ENCODE measurements at places on chromosomes 11 and 22. TPM values are rescaled to one million over a fixed set of nuclear protein-coding genes. Genes with fewer than 3 reads are reported as not detected.

- no peak overlapping the region for H3K27ac ChIP-seq
- no peaks in the 10 kb centered on the region for H3K36me3 ChIP-seq
- no peaks in the 10 kb centered on the region for H3K27me3 ChIP-seq
- no peak for DNase-seq
- H3K4me1 ChIP-seq = peaks cover 39% of the 10 kb centered on the region
- H3K4me3 ChIP-seq = no peak overlapping the region
These were observed 46.0 kb downstream of the STIM1 start for GRCh38 chr11:3901249-3902025.

GRCh38 chr22:42805998-42806830, 50.9 kb downstream of the ARFGAP3 start:
- peaks cover 31% of the 10 kb centered on the region for H3K36me3 ChIP-seq
- no peaks in the 10 kb centered on the region for H3K27me3 ChIP-seq
- DNase-seq = no peak
- peak overlapping the region; percentile 30 for H3K27ac ChIP-seq

GRCh38 chr11:8335683-8336082, 72.0 kb upstream of the LMO1 start:
- H3K36me3 ChIP-seq = no peaks in the 10 kb centered on the region
- no peaks in the 10 kb centered on the region for H3K4me1 ChIP-seq
- peaks cover 8% of the 10 kb centered on the region for H3K27me3 ChIP-seq
- no peak overlapping the region for H3K4me3 ChIP-seq

SOX6 gene
- 22.7 TPM for total RNA-seq

MUC15 gene
- total RNA-seq = not detected

DNA sequence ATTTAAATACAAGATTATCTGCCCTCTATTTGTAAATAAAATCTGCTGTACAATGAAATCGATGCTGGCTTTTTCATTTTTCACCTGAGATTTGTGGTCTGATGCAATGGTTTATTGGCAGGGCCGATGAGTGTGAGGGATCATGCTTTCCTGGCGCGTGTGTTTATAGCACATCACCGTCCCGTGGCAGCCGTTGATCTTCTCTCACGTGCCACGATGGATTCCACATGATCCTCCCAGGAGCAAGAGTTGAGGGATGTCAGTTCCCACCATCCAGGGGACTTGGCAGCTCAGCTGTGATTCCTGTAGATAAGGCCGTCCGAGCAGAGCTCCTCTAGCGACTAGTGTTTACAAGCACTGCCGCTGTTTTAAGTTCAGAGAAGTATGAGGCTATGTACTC, 213.7 kb downstream of the TBC1D22A start:
- no peaks in the 10 kb centered on the region for H3K36me3 ChIP-seq
- no peak for DNase-seq
- no peaks in the 10 kb centered on the region for H3K27me3 ChIP-seq
- no peak overlapping the region for H3K4me3 ChIP-seq

DNA sequence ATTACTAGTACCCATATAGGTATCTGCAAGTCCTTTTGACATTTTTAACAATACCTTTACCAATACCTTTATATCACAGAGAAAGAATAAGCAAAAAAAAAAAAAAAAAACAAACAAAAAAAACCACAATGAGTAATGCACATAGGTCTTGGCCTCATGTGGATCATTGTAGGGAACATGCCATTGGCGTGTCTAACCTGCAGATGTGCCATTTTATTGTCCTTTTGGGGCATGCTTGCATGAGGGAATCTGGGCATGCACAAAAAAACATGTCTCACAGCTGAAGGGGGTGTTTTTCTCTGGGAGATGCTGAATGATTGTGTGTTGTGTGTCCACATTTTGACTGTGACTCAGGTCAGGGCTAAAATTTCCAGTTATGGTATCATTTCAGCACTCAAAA, 361.6 kb downstream of the GUCY1A2 start:
- DNase-seq = no peak
- no peaks in the 10 kb centered on the region for H3K36me3 ChIP-seq
- H3K4me3 ChIP-seq = no peak overlapping the region
- H3K27ac ChIP-seq = no peak overlapping the region
- no peaks in the 10 kb centered on the region for H3K4me1 ChIP-seq

DNA sequence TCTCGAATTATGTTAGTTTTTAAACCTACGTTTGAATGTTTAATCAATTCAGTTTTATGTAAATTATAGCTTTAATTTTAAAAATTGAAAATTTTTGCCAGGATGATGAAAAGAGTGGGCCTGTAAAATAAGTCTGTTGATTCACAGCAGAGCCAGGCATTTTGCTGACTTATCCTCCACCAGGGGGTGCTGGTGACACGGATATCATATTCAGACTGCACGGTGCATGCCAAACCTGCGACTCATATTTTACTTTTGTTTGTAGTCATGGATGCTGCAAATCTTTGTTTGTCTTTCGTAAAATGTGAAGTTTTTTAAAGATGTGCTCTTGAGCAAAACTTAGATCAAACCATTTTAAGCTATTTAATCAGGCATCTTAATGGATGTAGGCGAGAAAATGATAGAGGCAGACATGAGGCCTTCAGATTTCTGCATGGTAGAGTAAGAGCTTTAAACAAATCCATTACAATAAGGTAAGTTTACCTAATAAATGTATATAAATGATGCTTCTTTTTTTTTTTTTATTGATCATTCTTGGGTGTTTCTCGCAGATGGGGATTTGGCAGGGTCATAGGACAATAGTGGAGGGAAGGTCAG, 3.6 kb upstream of the OR8B3 start:
- no peaks in the 10 kb centered on the region for H3K4me1 ChIP-seq
- H3K4me3 ChIP-seq = no peak overlapping the region
- H3K27ac ChIP-seq = no peak overlapping the region
- H3K36me3 ChIP-seq = no peaks in the 10 kb centered on the region

NFAM1 gene
- 1.1 TPM for total RNA-seq
